Stimulated activated CD4-positive, alpha-beta T cell treated with anti-CD3 and anti-CD28 coated beads, Interleukin-15, amount 100 ng/mL, for 48 hours (primary cell): ENCODE measurements at places on chromosomes 3 and 15.

DNA sequence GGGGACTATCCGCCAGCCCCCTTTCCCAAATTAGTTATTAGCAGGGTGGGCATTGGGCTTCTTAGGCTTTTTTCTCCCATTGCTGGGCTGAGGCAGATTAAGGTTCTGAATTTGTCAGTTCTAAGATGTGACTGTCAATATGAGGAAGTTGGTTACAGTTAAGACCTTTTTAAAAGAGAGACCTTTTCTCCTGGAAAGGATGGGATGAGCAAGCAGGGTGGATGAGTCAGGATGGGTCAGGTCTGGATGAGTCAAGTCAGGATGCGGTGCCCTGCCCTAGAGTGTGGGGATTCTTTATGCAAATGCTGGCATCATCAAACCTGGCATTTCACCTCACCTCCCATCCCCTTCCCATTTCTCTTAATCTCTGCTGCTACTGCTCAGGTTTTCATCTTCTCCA lies 1.9 kb downstream of the AEN start:
- peak; percentile 65 for DNase-seq

DNA sequence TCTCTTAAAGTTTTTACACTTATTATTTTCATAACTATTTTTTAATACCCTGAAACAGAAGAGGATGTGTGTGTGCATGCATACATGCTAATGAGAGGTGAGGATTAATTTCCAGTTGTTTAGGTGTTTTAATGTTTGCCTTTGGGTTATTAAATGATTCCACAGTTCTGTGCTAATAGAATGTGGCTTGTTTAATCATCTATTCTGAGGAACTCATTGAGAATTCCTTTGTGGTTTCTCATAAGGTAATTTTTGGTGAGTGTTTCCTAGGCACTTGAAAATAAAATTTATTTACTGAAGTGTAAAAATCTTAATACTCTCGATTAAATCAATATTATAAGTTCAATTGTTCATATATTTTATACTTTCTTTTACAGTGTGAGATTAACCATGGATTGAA lies 38.0 kb downstream of the STAC start:
- no peak for DNase-seq

GRCh38 chr3:95883801-95884200 lies 930.6 kb upstream of the EPHA6 start:
- no peak for DNase-seq

- DNase-seq: no peak
Observed at GRCh38 chr15:62369454-62369853, 204.4 kb upstream of the C2CD4B start.

GRCh38 chr15:70023064-70023768 lies 74.5 kb downstream of the TLE3 start:
- DNase-seq: peak; percentile 20

GRCh38 chr15:40990789-40991188 lies 37.5 kb downstream of the CHAC1 start:
- DNase-seq: no peak

GRCh38 chr15:75725006-75725718 lies 12.5 kb upstream of the CSPG4 start:
- DNase-seq: no peak
